ENCODE measurements at places on chromosomes 11 and 22. TPM values are rescaled to one million over a fixed set of nuclear protein-coding genes. Genes with fewer than 3 reads are reported as not detected.

Gene SYNGR1
- 5.4 TPM for total RNA-seq

Gene SYT8
- total RNA-seq = not detected

Gene GLYAT
- total RNA-seq = not detected

Gene OR52N5
- not detected for total RNA-seq

Gene GGTLC3
- total RNA-seq = not detected

Gene ADM
- 183 TPM for total RNA-seq

Gene MISFA
- total RNA-seq = 0.95 TPM

Gene OR56A1
- total RNA-seq = under 0.01 TPM

Gene RCE1
- 8.8 TPM for total RNA-seq

Gene OR8G1
- total RNA-seq = not detected

Gene CTTN
- 439 TPM for total RNA-seq

Gene MED15
- 23.0 TPM for total RNA-seq

Measured in bronchial smooth muscle cell (primary cell).